ENCODE measurements at places on chromosomes 4 and X. TPM values are rescaled to one million over a fixed set of nuclear protein-coding genes. Genes with fewer than 3 reads are reported as not detected.

DNA sequence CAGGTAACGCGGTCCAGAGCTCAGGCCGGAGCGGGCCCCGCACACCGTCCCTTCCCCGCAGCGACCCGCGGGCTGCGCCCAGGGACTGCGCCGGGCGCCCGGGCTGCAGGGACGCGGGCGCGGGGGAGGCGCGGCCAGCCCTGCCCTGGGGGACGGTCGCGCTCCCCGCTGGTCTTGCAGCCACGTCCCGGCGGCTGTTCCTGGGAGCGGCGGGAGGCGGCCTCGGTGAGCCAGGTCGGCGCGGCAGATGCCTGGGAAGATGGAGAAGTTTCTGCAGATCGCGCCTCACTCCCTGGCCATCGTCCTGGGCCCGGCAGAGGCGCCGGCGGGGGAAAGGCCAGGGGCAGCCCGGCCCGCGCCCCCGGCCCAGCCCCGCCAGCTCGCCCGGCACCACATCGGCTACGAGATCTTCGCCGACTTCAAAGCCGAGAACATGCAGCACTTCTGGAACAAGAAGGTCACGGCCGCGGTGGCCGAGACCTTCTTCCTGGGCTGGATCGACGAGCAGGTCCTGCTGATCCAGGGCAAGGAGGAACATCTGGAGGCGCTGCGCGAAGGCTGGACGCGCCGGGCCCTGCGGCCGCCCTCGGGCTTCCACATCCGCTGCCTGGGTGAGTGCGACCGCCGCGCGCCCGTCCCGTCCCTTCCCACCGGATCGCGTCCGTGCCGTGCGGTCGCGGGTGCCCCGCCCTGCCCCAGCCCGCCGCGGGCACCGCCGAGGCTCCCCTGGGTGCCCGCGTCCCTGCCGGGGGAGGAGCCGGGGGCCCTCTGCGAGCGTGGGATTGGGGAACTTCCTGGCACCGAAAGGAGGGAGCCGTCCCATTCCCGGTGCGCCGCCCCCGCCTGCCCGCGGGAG lies 107.4 kb upstream of the STOX2 start:
- peak; percentile 29 for DNase-seq
- no peaks in the 10 kb centered on the region for H3K36me3 ChIP-seq
- peaks cover 55% of the 10 kb centered on the region for H3K27me3 ChIP-seq
- H3K27ac ChIP-seq, result no peak overlapping the region
- peaks cover 12% of the 10 kb centered on the region for H3K4me1 ChIP-seq

- H3K4me1 ChIP-seq, result peaks cover 18% of the 10 kb centered on the region
- no peaks in the 10 kb centered on the region for H3K27me3 ChIP-seq
- H3K27ac ChIP-seq, result peak within 1 kb of the TSS; percentile 82
- DNase-seq, result peak; percentile 89
- peak within 1 kb of the TSS; percentile 54 for H3K4me3 ChIP-seq
These were observed at the start of gene IL9R for GRCh38 chrX:155997436-155997835. Gene IL9R (plus strand): TSS chrX:155997696. CDS start chrX:155997760, 64 bp downstream.

GRCh38 chrX:51568586-51568985 lies 50.1 kb downstream of the CENPVL3 start:
- no peak for DNase-seq
- no peak overlapping the region for H3K27ac ChIP-seq
- H3K4me3 ChIP-seq, result no peak overlapping the region
- H3K27me3 ChIP-seq, result no peaks in the 10 kb centered on the region

DNA sequence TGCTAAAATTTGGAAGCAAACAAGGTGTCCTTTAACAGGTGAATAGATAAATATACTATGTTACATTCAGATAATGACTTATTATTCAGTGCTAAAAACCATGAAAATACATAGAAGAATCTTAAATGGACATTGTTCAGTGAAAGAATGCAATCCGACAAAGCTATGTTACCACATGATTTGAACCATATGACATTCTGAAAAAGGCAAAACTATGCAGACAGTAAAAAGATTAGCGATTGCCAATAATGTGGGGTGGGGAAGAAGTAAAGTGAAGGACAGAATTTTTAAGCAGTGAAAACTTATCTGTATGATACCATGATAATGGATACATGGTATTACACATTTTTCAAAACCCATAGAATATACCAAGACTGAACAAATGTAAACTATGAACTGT lies 926.9 kb downstream of the FAT4 start:
- no peak for DNase-seq
- no peaks in the 10 kb centered on the region for H3K36me3 ChIP-seq
- H3K27ac ChIP-seq, result no peak overlapping the region
- H3K4me3 ChIP-seq, result no peak overlapping the region

Gene VMA21
- 41.9 TPM for total RNA-seq

Gene DCAF12L2
- total RNA-seq, result not detected
